Stimulated activated CD8-positive, alpha-beta memory T cell treated with anti-CD3 and anti-CD28 coated beads, Interleukin-4, amount 100 ng/mL, for 1 hour (primary cell): ENCODE measurements at places on chromosomes 11 and 22.

- no peak for DNase-seq
Observed at GRCh38 chr11:97537407-97538150, 1147.8 kb downstream of the JRKL start.

GRCh38 chr11:119752946-119753345, 23.9 kb upstream of the NECTIN1 start:
- DNase-seq: no peak

DNA sequence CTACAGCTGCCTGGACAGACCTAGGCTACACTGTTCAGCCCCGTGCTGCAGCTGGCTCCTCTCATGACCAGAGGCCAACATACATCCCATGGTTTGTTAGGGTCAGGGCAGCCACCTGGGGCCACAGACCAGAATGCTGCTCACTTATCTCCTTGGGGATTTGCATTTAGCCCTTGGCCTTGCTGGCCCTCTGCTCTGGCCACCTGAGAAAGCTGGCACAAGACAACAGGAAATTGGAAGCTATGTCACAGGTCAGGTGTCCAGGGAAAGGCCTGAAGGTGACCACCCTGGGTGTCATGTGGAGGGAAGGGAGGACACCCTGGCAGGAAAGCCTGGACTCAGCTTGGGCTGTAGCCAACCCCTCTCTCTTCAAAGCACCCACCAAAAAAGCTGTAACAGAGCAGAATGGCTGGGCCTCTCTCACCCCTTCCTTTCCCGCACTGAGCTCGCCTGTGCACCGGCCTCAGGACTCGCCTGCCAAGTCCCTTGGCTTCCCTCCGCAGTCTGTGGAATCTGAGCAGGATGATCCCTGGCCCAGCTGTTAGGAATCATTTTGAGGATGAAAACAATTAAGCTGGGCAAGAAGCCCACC, 86.3 kb downstream of the SNX19 start:
- no peak for DNase-seq

GRCh38 chr11:130181295-130182272, 22.0 kb downstream of the ST14 start:
- DNase-seq: no peak

GRCh38 chr11:114036147-114036811, 23.2 kb upstream of the ZBTB16 start:
- no peak for DNase-seq

DNA sequence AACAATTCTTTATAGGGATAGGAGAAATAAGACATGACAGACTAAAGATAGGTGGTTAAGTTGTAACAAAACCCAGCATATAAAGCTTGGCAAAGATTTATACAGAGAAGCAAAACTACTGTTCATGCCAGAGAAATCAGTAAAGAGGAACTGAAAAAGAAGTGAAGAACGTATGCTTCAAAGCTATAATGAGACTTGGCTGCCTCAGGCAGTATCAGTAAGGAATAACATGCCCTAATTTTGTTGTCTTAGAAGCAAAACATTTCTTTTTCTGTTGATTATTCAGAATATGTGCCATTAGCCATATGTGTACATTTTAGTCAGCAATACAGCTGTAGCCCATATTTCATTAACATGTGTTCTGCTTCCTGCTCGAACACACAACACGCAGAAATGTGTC, 403.2 kb downstream of the NELL1 start:
- DNase-seq: no peak

- no peak for DNase-seq
Observed at GRCh38 chr11:130840679-130841078, 75.6 kb downstream of the SNX19 start.

DNA sequence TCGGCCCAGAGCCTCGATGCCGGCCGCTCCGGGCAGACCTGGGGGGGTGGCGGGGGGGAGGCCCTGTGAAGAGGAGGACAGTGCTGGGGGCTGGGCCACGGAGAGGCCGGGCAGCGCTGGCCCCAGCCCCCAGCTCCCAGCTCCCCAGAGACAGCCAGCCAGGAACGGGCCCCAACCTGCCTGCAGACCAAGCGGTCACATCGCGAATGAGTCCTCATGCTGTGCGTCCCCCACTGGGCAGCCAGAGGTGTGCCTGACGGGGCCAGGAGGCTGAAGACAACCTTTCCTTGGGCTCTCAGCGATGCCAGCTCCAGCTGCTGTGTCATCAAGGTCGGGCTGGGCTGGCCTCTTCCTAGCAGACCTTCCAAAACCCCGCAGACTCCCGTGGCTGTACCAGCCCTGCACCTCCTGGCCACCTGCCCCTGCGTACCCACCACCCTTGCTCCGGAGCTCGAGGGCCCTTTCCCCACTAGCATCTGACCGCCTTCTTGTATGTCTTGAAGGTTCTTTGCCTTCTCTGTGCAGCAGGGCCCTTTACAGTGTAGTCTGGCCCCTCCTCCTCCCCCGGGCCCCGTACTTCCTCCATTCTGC, 88.4 kb downstream of the CDKN1C start:
- no peak for DNase-seq

- no peak for DNase-seq
Observed at GRCh38 chr22:38874529-38875222, 2.7 kb upstream of the CBX6 start.

- DNase-seq: no peak
Observed at GRCh38 chr22:30866811-30867271, 101.7 kb downstream of the MORC2 start.

- no peak for DNase-seq
Observed at GRCh38 chr22:30777587-30777986, 82.9 kb downstream of the OSBP2 start.

GRCh38 chr11:30172883-30173311, 57.9 kb upstream of the FSHB start:
- no peak for DNase-seq

- DNase-seq: no peak
Observed at GRCh38 chr11:94417386-94417987, 16.3 kb upstream of the GPR83 start.

DNA sequence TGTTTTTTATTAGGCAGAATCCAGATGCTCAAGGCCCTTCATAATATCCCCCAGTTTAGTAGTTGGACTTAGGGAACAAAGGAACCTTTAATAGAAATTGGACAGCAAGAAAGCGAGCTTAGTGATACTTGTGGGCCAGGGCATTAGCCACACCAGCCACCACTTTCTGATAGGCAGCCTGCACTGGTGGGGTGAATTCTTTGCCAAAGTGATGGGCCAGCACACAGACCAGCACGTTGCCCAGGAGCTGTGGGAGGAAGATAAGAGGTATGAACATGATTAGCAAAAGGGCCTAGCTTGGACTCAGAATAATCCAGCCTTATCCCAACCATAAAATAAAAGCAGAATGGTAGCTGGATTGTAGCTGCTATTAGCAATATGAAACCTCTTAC, 1.4 kb downstream of the HBB start:
- DNase-seq: no peak

DNA sequence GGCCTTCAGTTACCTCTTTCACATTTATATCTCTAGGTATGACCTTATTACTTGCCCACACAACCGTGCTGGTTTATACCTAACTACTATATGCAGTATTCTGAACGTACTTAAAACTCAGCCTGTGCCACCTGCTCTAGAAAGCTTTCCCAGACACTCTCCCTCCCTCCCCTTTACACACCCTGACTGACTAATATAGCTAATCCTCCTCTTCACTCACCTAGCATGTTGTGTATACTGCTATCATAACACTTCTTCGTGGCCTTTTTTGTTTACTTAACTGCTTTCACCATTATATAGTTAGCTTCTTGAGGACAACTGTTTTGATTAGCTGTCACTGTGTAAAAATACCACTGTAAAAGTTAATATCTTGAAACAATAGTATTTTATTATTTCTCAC, 23.5 kb downstream of the RNF214 start:
- DNase-seq: no peak

DNA sequence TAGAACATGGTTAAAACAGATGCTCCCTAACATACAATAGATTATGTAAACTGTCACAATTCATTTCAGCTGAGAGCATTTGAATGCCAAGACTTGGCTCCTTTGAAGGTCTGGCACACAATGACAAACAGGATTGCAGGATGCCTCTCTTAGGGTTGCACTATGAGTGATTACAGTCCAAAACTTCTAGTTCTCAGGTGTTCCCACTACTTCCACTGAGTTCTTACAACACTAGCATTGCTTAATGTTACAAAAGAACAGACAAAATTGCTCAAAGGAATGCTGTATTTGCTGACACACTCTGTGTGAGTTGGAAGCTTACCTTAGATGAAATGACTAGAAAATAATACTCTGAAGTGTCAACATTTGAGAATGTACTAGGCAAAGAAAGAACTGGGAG, 2413.8 kb upstream of the RAG2 start:
- no peak for DNase-seq
